Left renal pelvis (tissue), 4 donors: ENCODE measurements at places on chromosomes 5 and 9. TPM values are rescaled to one million over a fixed set of nuclear protein-coding genes. Genes with fewer than 3 reads are reported as not detected.

Gene ANKDD1B
- 6.4 TPM for polyA plus RNA-seq

Gene FBP1
- 52.5 TPM for polyA plus RNA-seq

Gene C5orf58
- 0.59 TPM for polyA plus RNA-seq

Gene PCDHGA2
- 12.8 TPM for polyA plus RNA-seq

Gene HSD17B3
- 1.5 TPM for polyA plus RNA-seq

Gene FCHSD1
- 13.3 TPM for polyA plus RNA-seq

Gene PTPRD
- 117 TPM for polyA plus RNA-seq

Gene SNCB
- polyA plus RNA-seq, result not detected

Gene LRRC14B
- polyA plus RNA-seq, result not detected

Gene PCDHB12
- polyA plus RNA-seq, result 4.9 TPM

Gene SLC31A1
- polyA plus RNA-seq, result 20.3 TPM

Gene NLN
- polyA plus RNA-seq, result 20.0 TPM

Gene PCDHGA10
- 3.9 TPM for polyA plus RNA-seq

Gene MARCOL
- polyA plus RNA-seq, result not detected

Gene PCDHGB6
- polyA plus RNA-seq, result 12.1 TPM

Gene RNF224
- 3.1 TPM for polyA plus RNA-seq

Gene C9orf153
- polyA plus RNA-seq, result not detected

Gene C1QTNF3
- polyA plus RNA-seq, result 42.5 TPM

Gene ADAMTS6
- polyA plus RNA-seq, result 3.1 TPM

Gene MYMK
- not detected for polyA plus RNA-seq

Gene TMEM174
- polyA plus RNA-seq, result 11.0 TPM

Gene ADGRV1
- 10.4 TPM for polyA plus RNA-seq

Gene ADGRD2
- polyA plus RNA-seq, result not detected

Gene FGF10
- 42.9 TPM for polyA plus RNA-seq

Gene INSYN2B
- polyA plus RNA-seq, result 2.3 TPM

Gene DMRT3
- polyA plus RNA-seq, result 2.1 TPM

Gene PDE6A
- 0.21 TPM for polyA plus RNA-seq

Gene ORM2
- polyA plus RNA-seq, result not detected

Gene ADAMTS19
- 4.4 TPM for polyA plus RNA-seq

Gene IRX4
- 0.16 TPM for polyA plus RNA-seq

Gene HMCN2
- 1.4 TPM for polyA plus RNA-seq

Gene LEAP2
- polyA plus RNA-seq, result 8.6 TPM

Gene LYRM7
- 15.7 TPM for polyA plus RNA-seq
